ENCODE measurements at places on chromosomes 3 and 15.
A peak's percentile ranks its signal among the peaks of the same experiment; 100 is the strongest.

- DNase-seq, result no peak
Observed at GRCh38 chr3:72791161-72791560, 57.1 kb downstream of the SHQ1 start.

DNA sequence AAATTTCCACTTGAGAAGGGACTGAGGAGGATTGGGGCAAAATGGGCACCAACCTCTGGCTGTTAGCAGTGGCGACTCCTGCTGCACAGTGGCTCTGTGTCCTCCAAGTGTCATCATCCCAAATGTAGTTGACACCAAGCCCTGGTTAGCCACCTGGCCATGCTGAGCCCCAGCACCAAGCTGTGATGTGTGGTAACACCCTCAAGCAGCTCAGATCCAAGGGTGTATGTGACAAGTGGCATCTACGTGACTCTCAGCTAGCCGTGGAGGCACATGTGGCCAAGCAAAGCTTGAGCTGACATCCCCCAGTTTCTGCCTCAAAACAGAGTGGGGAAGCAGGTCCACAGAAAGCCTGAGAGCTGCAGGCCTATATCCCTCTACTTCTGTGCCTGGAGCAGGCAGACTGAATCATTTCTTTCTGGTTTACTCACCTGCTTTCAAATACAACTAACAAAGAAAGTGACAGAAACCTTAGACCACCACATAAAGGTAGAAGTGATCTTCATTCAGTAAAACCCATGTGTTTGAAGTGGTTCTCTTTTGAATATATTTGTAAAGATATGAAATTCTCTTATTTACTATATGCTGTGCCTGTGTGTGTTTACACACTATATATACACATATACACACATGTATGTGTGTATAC is 40.0 kb downstream of the FOXP1 start:
- DNase-seq, result no peak

GRCh38 chr3:15467227-15468181 is 40.1 kb downstream of the EAF1 start:
- DNase-seq, result no peak

- no peak for DNase-seq
Observed at GRCh38 chr3:112751061-112751460, 95.6 kb downstream of the CD200R1L start.

DNA sequence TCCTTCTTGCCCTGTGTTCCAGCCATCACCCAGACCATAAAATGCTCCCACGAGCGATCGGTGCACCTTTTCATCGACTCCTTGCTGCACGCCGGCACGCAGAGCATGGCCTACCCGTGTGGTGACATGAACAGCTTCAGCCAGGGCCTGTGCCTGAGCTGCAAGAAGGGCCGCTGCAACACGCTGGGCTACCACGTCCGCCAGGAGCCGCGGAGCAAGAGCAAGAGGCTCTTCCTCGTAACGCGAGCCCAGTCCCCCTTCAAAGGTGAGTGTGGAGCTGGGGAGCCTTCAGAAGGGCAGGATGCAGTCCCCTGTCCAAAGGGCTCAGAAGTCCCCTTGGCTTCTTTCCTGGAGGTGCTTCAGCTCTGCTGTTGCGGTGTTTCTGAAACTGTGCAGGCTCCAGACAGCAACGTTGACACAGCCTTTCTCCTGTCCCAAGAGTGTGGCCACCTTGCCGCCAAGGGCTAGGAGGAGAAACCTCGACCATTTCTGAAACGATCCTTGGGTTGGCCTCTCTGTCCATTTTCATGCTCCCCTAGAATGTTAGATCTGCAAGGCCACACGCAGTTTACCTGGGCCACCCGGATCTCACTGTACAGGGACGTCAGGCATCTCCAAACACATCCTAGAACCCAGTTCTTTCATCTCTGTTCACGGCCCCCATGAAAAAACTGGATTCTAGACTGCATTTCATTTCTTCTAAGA is 116.7 kb downstream of the LIPC start:
- DNase-seq, result no peak

- DNase-seq, result no peak
Observed at GRCh38 chr3:169137943-169138342, 525.6 kb downstream of the MECOM start.

DNA sequence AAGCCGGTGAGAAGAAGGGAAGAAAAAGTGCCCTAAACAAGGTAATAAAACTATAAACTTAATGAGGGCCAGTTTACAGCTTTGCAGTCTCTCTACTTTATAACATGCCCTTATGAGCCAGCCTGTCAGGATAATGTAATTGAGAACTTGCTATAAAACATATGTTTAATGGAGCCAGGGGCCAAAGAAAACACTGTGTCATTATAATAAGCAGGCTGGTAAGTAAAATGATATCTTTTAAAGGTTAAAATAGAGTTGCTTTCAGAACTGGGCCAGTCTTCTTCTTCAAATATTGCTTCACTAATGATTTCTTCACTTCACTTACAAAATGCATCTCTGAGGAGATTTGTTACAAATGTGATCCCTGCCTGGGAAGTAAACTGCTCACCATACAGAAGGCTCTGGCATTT is 192.5 kb downstream of the SHOX2 start:
- no peak for DNase-seq

DNA sequence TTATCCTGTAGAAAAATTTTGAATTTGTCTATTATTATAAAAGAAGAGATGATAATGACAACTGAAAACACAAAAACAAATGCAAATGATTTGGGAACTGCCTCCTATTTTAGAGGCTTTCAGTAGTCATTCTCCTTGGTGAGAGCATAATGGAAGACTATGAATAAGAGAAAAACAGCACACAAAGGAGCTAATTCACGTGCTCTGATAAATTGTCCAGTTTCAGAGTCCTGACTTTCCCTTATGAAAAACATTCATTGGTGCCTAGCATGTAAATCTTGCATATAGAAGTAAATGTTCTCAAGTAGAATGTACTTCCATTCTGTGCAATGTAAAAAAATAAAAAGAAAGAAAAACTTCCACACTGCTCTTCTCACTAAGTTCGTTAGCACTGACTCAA is 206.1 kb downstream of the IL5RA start:
- no peak for DNase-seq

- no peak for DNase-seq
Observed at GRCh38 chr3:196563721-196564225, 4.6 kb downstream of the WDR53 start.

GRCh38 chr3:144045766-144046165 is 74.1 kb downstream of the DIPK2A start:
- no peak for DNase-seq

GRCh38 chr3:108096532-108097321 is 5.9 kb upstream of the CD47 start:
- no peak for DNase-seq

DNA sequence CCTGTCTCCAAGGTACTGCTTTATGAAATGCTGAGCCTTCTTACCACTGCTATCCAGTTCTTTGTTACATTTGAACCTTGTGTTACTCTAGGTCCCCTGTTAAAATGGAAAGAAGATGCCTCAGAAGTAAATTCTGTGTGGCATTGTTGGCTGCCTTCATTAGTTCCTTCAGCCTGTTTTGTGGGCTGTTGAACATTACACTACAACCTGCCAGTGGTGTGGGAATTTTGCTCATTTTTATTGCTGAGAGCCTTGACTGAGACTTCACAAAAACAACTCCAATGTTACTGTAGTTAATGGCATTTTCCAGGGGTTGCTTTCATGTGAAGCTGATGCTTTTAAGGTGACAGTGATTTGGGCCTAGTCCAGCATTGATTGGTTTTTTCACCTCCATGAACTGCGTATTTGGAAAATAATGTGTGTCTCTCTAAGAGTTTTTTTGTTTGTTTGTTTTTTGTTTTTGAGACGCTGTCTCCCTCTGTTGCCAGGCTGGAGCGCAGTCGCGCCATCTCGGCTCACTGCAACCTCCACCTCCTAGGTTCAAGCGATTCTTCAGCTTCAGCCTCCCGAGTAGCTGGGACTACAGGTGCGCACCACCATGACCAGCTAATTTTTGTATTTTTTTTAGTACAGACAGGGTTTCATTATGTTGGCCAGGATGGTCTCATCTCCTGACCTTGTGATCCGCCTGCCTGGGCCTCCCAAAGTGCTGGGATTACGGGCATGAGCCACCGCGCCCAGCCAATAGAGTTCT is 4.3 kb downstream of the MAPK6 start:
- no peak for DNase-seq

GRCh38 chr3:79125313-79125984 is 642.3 kb downstream of the ROBO1 start:
- DNase-seq, result no peak

GRCh38 chr15:79315623-79316328 is 4.9 kb downstream of the TMED3 start:
- DNase-seq, result no peak

GRCh38 chr3:115399750-115400149 is 223.6 kb upstream of the GAP43 start:
- DNase-seq, result no peak

GRCh38 chr3:175558261-175558660 is 699.1 kb downstream of the NAALADL2 start:
- DNase-seq, result no peak

- no peak for DNase-seq
Observed at GRCh38 chr3:13644341-13645117, 95.6 kb downstream of the FBLN2 start.

DNA sequence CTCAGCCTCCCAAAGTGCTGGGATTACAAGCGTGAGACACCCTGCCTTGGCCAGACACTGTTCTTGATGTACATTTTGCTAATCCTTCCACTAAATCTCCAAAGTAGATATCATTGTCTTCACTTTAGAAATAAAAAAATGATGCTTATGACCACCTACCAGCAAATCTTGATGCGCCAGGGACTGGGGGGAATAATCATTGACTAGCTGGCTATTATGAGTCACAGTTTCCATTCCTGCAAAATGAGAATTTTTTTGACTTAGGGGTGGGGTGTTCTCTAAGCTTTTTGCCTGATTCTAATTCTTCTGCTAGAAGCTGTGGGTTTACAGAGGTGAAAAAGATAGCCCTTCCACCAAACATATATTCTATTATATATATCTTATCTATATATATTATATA is 17.1 kb upstream of the RFC4 start:
- DNase-seq, result no peak

GRCh38 chr15:73601451-73602445 is 31.4 kb downstream of the NPTN start:
- DNase-seq, result peak; percentile 10
